Effector CD8-positive, alpha-beta T cell (primary cell): ENCODE measurements at places on chromosomes 12 and 14.

DNA sequence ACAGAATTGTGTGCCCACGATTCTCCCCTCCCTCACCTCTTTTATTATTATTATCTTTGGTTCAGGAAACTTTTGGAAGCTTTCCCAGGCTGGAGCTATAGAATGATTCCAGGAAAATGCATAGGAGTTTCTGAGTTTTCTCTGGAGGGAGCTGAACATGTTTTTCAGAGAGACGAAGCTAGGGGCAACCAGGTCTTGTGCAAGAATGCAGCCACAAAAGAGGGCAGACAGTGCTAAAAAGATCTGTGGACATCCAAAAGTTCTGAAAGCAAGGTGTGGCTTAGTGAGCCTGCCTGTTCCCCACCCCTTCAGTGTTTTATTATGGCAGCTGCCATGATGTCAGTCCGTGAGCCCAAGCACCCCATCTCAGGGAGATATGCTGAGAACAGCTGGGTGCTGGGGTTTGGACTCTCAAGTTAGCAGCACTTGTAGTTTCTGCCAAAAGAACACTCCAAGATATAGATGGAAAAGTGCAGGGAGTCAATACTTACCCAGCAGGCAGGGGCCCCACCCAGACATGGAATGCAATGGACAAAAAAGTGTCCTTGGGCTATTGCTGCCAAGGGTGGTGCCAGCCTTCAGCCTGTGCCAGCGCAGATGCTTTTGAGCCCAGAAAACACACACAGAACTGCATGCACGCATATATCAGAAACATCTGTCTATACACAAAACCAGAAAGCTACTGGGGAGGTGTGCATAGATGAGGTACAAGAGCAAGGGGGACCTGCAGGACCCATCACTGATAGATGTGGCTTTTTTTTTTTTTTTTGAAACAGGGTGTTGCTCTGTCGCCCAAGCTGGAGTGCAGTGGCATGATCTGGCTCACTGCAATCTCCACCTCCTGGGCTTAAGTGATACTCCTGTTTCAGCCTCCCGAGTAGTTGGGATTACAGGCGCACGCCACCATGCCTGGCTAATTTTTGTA is 17.0 kb upstream of the IRF2BPL start:
- no peak for DNase-seq

DNA sequence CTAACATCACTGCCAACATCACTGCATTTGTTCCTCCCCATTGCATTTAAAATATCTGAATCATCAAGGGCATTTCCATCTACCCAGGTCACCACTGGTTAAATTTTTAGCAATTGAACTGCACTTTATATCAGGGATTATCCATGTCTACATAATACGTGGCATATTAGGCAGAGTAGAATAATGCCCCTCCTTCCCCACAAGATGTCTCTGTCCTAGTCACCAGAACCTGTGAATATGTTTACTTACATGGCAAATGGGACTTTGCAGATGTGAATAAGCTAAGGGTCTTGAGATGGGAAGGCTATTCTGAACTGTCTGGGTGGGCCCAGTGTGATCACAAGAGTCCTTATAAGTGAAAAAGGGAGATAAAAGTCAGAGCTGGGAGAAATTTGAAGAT is 181.7 kb upstream of the ARID2 start:
- no peak for DNase-seq

DNA sequence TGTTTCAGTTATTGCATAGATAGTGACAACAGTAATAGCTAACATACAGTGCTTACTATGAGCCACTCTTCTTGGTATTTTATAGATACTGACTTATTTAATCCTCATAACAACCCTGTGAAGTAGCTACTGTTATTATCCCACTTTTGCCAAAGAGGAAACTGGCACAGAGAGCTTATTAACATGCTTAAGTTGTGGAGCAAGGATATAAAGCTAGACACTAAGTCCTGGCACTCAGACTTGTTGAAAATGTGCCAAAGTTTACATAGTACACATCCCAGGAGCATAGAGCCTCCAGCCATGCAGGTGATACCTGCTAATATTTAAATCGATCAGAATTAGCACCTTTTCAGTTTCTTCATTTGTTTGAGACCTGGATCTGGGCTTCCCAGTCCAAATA is 41.8 kb downstream of the VEZT start:
- DNase-seq = no peak

DNA sequence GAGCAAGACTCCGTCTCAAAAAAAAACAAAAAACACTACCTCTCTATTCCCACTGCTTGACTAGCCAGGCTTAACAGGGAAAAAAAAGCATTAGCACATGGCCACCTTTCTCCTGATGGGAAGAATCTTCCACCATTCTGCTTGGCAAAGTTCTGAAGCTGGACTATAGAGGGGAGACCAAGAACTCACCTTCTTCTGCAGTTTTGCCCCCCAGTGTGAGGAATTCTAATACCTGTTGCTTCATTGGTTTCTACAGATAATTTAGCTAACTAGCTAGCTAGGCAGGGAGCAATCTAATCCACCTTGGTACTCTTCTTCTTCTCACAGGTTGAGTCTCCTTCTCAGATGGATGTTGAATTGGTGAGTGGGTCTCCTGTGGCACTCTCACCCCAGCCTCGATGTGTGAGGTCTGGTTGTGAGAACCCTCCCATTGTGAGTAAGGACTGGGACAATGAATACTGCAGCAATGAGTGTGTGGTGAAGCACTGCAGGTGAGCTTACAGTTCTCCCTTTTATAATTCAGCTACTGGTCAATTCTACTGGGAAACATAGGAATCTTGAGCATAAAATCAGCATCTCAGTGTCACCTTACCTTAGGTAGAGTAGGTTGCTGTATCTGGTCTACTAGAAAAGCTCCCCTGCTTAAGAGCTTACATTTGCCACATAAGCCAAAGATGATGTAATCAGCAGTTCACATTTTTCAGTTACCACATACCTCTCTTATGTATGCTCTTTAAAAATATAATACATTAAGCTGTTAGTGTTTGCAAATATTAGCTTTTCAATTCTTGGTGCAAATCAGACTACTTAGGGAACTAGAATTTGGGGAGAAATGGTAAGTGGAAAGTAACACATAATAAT is 16.0 kb downstream of the METTL3 start:
- DNase-seq = no peak

DNA sequence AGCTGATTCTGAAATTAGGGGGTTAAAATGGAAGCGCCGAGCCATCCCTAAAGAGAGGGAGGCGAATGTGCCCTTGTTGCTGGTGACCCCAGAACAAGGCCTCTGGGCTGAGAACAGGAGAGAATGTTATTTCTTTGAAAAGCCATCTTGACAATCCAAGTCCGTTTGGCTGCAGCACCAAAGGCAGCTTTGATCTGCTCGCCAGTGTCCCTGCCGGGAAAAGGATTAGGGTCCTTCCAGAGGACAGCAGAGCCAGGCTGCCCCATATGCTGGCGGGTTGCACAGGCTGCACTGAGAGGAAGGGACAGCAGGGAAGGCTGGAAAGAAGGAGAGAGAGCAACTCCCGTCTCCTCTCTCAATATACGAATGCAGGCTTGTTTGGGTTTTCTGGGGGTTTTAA is 141.7 kb downstream of the TMEM132C start:
- DNase-seq = no peak

DNA sequence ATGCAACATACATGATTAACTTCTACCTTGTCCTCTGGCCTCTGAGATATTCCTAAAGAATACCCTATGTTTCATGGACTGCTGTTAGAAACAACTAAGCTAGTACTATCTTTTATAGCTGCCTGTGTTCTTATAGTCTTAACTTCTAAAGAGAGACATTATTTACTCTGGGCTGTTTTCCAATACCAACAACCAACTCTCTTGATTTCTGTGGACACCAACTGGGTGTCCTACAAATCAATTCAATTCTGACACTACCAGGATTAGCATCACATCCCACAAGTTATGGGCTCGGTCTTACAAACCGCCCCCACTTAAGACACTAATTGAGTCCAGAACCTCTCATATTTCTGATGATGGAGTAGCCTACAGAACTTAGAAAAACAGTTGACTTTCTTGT is 8.3 kb downstream of the XPOT start:
- no peak for DNase-seq
